ENCODE measurements at places on chromosomes 2 and 18.

DNA sequence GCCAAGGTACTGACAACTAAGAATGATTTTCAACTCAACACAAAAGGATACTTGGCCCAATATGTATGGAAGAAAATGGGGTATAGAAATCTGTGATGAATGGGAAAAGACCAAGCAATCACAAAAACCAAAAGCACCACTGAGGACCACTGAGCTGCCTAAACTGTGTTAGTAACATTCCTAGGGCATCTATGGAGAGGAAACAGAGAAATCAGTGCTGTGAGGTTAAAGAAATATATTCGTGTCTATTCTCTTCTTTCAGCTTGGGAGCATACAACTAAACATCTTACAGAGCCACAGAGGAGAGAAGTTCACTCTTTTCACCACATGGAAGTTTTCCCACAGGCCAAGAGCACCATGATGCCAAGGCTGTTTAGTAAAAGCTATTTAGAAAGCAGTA lies 47.3 kb upstream of the CALCRL start:
- H3K4me1 ChIP-seq: no peaks in the 10 kb centered on the region
- no peak overlapping the region for H3K27ac ChIP-seq
- no peaks in the 10 kb centered on the region for H3K36me3 ChIP-seq

DNA sequence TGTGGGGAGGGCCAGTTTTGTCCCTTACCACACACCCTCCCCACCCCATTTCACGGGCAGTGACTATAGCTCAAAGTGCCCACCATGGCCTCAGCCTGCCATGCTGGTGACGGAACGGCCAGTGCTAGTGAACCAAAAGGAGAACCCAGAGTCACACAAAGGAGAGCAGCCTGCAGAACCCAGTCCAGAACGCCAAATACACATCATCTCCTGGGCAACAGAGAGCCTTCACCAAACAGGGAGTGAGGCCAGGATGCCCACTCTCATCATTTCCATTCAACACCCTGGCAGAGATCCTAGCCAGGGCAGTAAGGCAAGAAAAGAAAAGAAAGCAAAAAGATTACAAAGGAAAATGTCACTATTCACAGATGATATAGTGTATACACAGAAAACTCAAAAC lies 38.3 kb downstream of the HDAC4 start:
- no peak overlapping the region for H3K4me3 ChIP-seq
- H3K27me3 ChIP-seq: no peaks in the 10 kb centered on the region
- H3K4me1 ChIP-seq: peaks cover 3% of the 10 kb centered on the region
- DNase-seq: no peak
- no peaks in the 10 kb centered on the region for H3K36me3 ChIP-seq
- H3K27ac ChIP-seq: no peak overlapping the region

DNA sequence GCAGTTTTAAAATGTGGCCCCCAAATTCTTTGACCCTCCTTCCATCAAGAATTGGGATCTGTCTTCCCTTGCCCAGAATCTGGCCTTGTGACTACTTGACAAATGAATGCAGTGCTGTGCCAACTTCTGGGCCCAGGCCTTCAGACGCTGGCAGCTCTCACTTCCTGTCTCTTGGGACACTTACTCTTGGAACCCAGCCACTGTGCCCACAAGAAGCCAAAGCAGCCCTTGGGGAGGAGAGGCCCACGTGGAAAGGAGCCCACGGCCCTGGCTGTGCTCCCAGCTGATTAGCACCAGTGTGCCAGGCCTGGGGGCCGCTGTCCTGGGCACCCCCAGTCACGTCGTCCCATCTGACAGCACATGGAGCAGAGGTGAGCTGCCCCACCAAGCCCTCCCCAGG lies 56.6 kb downstream of the RPL37A start:
- no peaks in the 10 kb centered on the region for H3K36me3 ChIP-seq
- DNase-seq: no peak
- no peak overlapping the region for H3K4me3 ChIP-seq
- H3K27ac ChIP-seq: no peak overlapping the region
- no peaks in the 10 kb centered on the region for H3K27me3 ChIP-seq

DNA sequence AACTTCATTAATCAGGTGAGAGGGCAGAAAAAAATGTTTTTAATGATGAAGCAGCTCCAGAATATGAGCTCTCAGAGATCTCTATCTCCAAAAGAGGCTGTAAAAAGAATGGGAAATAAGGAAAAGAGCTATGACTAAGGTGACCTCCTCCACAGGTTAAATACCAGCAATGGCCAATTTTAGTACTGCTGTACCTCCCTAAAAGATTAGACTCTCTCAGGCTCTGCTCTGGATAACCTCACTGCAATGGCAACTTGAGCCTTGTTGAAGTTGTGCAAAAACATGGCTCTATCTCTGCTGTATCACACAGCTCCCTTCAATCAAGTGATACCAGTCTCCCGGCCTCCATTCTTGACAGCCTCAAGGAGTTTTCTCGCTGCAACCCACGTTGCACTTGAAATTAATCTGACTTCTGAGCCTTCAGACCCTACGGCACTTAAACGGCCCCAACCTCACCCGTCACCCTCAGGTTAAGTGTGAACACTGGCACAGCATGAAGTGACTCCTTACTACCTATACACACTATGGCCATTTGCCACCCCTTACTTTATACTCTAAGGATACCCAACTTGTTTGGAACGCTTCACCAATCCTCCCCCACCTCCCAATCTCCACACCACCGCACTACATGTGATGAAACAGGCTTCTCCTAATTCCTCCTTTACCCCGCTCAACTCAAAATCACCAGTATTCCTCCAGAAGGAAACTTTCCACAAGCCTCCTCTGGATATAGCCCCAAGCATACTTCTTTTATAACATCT lies 36.3 kb downstream of the SMAD2 start:
- no peak for DNase-seq
- no peak overlapping the region for H3K4me3 ChIP-seq
- H3K4me1 ChIP-seq: peaks cover 3% of the 10 kb centered on the region
- H3K36me3 ChIP-seq: peaks cover 2% of the 10 kb centered on the region

DNA sequence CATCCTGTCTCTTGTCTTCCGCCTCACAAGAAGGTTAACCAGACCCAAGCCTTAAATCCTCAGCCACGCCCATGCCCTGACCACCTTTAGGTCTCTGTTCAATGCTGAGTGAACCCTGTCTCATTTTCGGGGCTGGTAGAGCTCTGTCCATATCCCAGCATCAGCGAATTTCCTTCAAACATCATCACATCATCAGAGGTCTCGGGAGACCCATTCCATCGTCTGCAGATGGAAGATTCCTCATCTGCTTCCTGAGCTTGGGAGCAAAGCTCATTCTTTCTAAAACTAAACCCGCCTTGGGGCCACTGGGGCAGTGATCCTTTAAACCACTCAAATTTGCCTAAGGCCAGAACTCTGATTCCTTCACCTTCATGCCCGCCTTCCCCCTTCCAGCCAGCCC lies 173.7 kb downstream of the TTC32 start:
- no peaks in the 10 kb centered on the region for H3K27me3 ChIP-seq
- H3K27ac ChIP-seq: no peak overlapping the region
- H3K4me3 ChIP-seq: no peak overlapping the region
- DNase-seq: no peak
- no peaks in the 10 kb centered on the region for H3K36me3 ChIP-seq
- H3K4me1 ChIP-seq: no peaks in the 10 kb centered on the region

GRCh38 chr2:67579216-67579615 lies 182.1 kb downstream of the ETAA1 start:
- H3K27me3 ChIP-seq: no peaks in the 10 kb centered on the region
- no peak overlapping the region for H3K4me3 ChIP-seq
- DNase-seq: no peak
- no peak overlapping the region for H3K27ac ChIP-seq

- no peak overlapping the region for H3K27ac ChIP-seq
- no peak for DNase-seq
- no peaks in the 10 kb centered on the region for H3K36me3 ChIP-seq
- no peak overlapping the region for H3K4me3 ChIP-seq
Measured at GRCh38 chr2:156077041-156077742, 255.3 kb downstream of the NR4A2 start.

- H3K4me1 ChIP-seq: no peaks in the 10 kb centered on the region
- no peak for DNase-seq
- H3K4me3 ChIP-seq: no peak overlapping the region
- H3K27ac ChIP-seq: no peak overlapping the region
Measured at GRCh38 chr2:119983108-119983507, 29.8 kb upstream of the EPB41L5 start.

DNA sequence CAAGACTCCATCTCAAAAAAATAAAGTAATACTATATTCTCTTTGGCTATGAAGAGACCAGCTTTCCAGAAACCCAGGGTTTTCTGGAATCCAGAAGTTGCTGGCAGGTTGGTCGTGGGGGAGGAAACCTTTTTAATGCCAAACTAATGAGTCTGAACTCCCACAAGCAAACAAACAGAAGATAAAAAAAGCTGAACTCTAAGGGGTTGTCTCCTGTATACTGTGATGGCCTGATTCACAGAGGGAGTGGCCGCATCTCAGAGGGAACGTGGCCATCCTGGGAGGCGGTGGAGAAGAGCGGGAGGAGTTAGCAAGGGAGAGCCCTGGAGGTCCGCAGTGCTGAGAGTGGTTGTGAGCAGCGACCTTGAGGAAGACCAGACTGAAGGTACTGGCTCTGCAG lies 36.1 kb downstream of the LIMS1 start:
- no peak overlapping the region for H3K27ac ChIP-seq
- no peaks in the 10 kb centered on the region for H3K4me1 ChIP-seq
- no peaks in the 10 kb centered on the region for H3K27me3 ChIP-seq
- DNase-seq: no peak

- no peaks in the 10 kb centered on the region for H3K36me3 ChIP-seq
- no peak for DNase-seq
- no peaks in the 10 kb centered on the region for H3K27me3 ChIP-seq
- no peak overlapping the region for H3K4me3 ChIP-seq
Measured at GRCh38 chr2:127082974-127083373, 24.0 kb downstream of the BIN1 start.

- no peak overlapping the region for H3K4me3 ChIP-seq
- H3K27me3 ChIP-seq: no peaks in the 10 kb centered on the region
- no peak overlapping the region for H3K27ac ChIP-seq
- no peaks in the 10 kb centered on the region for H3K4me1 ChIP-seq
- DNase-seq: no peak
Measured at GRCh38 chr2:237943395-237944094, 23.3 kb upstream of the UBE2F start.

- H3K36me3 ChIP-seq: no peaks in the 10 kb centered on the region
- peaks cover 8% of the 10 kb centered on the region for H3K4me1 ChIP-seq
- H3K27me3 ChIP-seq: no peaks in the 10 kb centered on the region
- no peak for DNase-seq
- no peak overlapping the region for H3K4me3 ChIP-seq
Measured at GRCh38 chr18:8657873-8658470, 47.4 kb upstream of the MTCL1 start.

GRCh38 chr2:172056293-172056692 lies 29.0 kb upstream of the DLX1 start:
- no peaks in the 10 kb centered on the region for H3K36me3 ChIP-seq
- no peaks in the 10 kb centered on the region for H3K27me3 ChIP-seq
- DNase-seq: no peak
- H3K4me1 ChIP-seq: no peaks in the 10 kb centered on the region
- H3K4me3 ChIP-seq: no peak overlapping the region
- no peak overlapping the region for H3K27ac ChIP-seq

- H3K27ac ChIP-seq: no peak overlapping the region
- no peaks in the 10 kb centered on the region for H3K36me3 ChIP-seq
- no peaks in the 10 kb centered on the region for H3K27me3 ChIP-seq
- DNase-seq: peak; percentile 41
- no peak overlapping the region for H3K4me3 ChIP-seq
Measured at GRCh38 chr2:166180951-166181812, 53.4 kb upstream of the SCN1A start.

DNA sequence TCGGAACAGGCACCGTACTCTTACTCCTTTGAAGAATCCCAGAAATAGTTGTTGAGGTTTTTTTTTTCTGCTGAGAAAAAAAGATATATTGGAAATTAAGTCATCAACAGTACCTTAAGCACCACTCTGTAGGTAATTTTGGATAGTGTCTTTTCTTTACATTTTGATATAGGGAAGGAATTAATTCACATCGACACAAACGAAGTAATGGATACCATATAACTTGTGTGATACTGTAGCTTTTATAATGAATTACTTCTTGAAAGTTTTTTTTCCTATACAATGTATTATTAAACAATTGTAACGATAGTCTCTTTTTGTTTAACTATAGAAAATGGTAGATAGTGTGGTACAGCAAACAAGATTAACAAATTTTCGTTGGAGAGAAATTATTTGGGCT lies 1.5 kb upstream of the IKZF2 start:
- no peaks in the 10 kb centered on the region for H3K27me3 ChIP-seq
- H3K4me1 ChIP-seq: peaks cover 1% of the 10 kb centered on the region
- no peaks in the 10 kb centered on the region for H3K36me3 ChIP-seq
- DNase-seq: no peak

GRCh38 chr2:234974501-234975385 lies 22.9 kb downstream of the SH3BP4 start:
- DNase-seq: no peak
- no peaks in the 10 kb centered on the region for H3K36me3 ChIP-seq
- H3K27ac ChIP-seq: no peak overlapping the region
- H3K4me1 ChIP-seq: peaks cover 1% of the 10 kb centered on the region

GRCh38 chr2:55999231-55999630 lies 75.6 kb upstream of the EFEMP1 start:
- H3K27me3 ChIP-seq: no peaks in the 10 kb centered on the region
- H3K4me3 ChIP-seq: no peak overlapping the region
- no peak overlapping the region for H3K27ac ChIP-seq
- no peak for DNase-seq
- H3K4me1 ChIP-seq: no peaks in the 10 kb centered on the region

- H3K4me1 ChIP-seq: no peaks in the 10 kb centered on the region
- no peaks in the 10 kb centered on the region for H3K36me3 ChIP-seq
Measured at GRCh38 chr18:438571-438970, 61.9 kb downstream of the COLEC12 start.

DNA sequence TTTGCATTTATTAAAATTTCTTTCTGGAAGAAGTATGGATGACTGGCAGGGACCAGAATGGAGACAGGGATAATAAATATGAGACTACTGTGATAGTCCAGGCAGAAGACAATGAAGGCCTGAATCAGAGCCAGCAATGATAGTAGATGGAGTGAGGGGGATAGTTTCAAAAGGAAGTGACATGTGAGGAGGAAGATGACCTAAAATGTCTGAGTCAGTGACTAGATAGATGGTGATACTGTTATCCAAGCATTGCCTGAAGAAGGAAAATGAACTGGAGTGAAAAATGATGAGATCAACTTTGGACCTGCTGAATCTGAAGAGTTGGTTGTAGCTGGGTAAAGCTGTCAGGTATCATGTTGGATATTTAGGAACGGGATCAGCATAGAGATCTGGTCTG lies 158.3 kb upstream of the KLF7 start:
- H3K27me3 ChIP-seq: no peaks in the 10 kb centered on the region
- no peak overlapping the region for H3K4me3 ChIP-seq

- H3K27me3 ChIP-seq: no peaks in the 10 kb centered on the region
- H3K36me3 ChIP-seq: no peaks in the 10 kb centered on the region
- no peaks in the 10 kb centered on the region for H3K4me1 ChIP-seq
- no peak overlapping the region for H3K4me3 ChIP-seq
- no peak for DNase-seq
Measured at GRCh38 chr2:85666435-85667316, 1.3 kb downstream of the SFTPB start.

DNA sequence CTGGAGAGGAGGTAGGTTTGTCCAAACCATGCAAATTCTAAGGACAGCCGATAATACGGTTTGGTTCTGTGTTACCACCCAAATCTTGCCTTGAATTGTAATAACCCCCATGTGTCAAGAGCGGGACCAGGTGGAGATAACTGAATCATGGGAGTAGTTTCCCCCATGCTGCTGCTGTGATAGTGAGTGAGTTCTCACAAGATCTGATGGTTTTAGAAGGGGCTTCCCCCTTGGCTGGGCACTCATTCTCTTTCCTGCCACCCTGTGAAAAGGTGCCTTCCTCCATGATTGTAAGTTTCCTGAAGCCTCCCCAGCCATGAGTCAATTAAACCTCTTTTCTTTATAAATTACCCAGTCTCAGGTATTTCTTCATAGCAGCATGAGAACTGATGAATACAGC lies 295.2 kb downstream of the NBAS start:
- DNase-seq: no peak
- no peaks in the 10 kb centered on the region for H3K36me3 ChIP-seq
- H3K27ac ChIP-seq: no peak overlapping the region
